ENCODE measurements at places on chromosomes 2 and 18.

DNA sequence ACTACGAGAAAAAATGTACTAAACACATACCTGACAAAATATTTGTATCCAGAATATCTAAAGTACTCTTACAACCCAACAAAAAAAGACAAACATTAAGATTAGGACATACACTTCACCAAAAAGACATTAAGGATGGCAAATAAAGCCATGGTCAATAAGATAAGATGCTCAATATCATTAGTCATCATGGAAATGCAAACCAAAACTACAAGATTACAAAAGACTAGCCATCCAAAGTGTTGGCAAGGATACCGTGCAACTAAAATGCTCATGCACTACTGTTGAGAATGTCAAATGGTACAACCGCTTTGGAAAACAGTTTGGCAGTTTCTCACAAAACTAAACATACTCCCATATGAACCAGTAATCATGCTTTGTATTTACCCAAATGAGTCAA lies 29.7 kb downstream of the MAP3K2 start:
- DNase-seq = no peak

DNA sequence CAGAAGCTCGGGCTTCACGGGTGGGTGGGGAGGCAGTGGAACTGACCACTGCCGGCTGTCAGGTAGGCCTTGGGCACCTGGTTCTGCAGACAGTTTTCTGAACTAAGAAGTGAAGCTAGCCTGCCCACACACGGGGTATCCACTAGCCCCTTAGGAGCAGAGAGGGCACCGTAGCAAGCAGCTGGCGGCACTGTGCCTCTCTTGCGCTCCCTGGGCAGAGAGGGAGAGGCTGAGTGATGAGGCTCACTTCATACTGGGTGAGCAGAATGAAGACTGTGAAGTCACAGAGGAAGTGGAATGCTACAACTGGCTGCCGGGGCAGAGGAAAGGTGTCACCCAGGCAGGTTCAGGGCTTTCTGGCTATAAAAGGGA lies 753 bp downstream of the ITPRIPL1 start:
- DNase-seq = peak; percentile 22

GRCh38 chr2:112688086-112688880 lies 32.5 kb upstream of the NT5DC4 start:
- no peak for DNase-seq

GRCh38 chr2:7943446-7943845 lies 738.4 kb upstream of the ID2 start:
- no peak for DNase-seq

- DNase-seq = no peak
Observed at GRCh38 chr2:201262718-201263117, 2.4 kb downstream of the CASP8 start.

- no peak for DNase-seq
Observed at GRCh38 chr2:231409776-231410175, 14.3 kb downstream of the B3GNT7 start.

- no peak for DNase-seq
Observed at GRCh38 chr2:28002181-28002580, 111.7 kb downstream of the BABAM2 start.

DNA sequence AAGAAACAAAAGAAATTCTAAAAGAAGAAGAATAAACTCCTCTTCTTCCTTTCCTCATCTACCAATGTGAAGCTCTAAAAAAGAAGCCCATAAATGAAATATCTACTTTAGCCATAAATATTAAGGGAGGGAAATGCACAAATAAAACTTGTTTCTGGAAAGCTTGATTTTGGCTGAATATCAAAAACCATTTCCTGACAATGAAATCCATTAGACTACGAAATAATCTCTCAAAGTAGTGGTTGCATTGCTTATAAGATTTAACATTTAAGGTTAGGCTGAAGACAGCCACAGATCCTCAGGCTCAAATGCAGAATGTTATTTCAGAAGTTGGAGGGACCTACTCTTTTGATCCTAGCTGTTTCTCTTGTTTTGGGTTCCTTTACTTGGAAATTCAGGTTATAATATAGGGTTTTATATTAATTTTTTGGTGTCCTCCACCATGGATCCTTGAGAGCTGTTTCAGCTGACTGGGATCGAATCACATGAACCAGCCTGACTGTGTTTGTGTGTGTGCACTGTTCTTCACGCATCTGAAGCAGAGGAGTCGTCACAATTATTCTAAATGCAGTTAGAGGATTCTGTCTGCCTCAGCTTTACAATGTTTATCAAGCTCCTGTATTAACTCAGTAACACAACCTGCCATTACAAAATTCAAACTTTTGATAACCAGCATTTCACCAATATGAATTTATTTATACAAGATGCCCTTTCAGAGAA lies 474.8 kb downstream of the ARHGAP15 start:
- DNase-seq = no peak

GRCh38 chr18:51038110-51038509 lies 8.1 kb downstream of the SMAD4 start:
- DNase-seq = no peak

- DNase-seq = no peak
Observed at GRCh38 chr18:62950246-62950645, 234.9 kb downstream of the PHLPP1 start.

- no peak for DNase-seq
Observed at GRCh38 chr2:158979772-158980171, 11.3 kb downstream of the TANC1 start.

DNA sequence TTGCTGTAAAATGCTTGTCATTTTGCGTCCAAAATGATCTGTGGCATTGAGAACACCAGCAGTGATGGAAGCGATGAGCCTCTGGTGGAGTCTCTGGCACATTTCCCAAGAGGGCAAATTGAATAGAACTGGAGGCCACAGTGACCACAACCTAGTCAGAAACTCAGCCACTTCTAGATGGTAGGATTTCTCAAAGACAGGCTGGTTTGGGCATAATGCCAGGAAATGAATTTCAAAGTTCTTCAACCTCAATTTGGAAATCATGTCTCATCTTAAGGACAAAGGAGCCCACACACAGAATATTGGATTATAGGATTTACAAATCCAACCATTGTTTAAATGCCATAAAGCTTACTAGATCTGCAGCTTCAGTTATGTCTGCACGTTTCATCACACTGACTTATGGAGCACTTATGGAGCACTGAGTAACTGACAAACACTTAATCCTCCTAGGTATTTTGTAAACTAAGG lies 132.1 kb downstream of the COL6A3 start:
- DNase-seq = no peak

DNA sequence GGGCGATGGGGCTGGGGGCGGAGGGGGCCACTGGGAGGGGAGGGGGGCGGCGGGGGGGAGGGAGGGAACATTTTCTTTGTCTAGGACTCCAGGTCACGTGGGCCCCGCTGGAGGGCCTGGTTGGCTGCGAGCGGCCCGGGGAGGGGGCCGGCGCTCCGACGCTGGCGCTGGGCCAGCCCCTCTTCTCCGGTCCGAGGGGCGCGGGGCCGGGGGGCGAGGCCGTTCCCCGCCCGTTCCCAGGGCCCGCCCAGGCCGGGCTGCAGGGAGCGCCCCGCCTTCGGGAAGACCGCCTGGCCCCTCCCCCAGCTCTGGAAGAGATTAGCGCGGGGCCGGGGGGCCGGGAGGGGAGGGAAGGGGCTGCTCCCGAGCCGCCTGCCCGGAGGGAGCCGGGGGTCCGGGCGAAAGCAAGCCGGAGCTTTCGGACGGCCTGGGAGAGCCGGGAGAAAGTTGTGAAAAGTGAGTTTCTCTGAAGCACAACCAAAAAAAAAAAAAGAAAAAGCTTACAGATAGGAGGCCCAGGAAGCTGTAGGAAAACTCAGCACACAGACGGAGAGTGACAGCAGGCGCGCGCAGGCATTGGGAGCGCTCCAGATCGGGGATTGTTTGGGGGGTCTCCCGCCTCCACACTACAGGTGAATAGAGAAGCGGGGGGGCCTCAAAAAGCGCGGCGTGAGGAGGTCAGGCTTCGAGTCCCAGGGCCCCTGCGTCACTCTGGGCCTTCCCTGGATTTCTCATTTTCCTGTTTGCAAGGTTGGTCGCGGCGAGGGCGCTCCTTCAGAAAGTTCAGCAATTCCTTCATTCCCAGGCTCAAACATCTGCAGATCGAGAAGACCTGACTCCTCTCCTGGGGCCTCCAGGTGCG lies 84.1 kb upstream of the POMC start:
- peak; percentile 57 for DNase-seq

- peak; percentile 65 for DNase-seq
Observed at GRCh38 chr18:79378536-79379250, 17.0 kb upstream of the NFATC1 start.

GRCh38 chr2:165371356-165371755 lies 98.1 kb upstream of the CSRNP3 start:
- DNase-seq = no peak

DNA sequence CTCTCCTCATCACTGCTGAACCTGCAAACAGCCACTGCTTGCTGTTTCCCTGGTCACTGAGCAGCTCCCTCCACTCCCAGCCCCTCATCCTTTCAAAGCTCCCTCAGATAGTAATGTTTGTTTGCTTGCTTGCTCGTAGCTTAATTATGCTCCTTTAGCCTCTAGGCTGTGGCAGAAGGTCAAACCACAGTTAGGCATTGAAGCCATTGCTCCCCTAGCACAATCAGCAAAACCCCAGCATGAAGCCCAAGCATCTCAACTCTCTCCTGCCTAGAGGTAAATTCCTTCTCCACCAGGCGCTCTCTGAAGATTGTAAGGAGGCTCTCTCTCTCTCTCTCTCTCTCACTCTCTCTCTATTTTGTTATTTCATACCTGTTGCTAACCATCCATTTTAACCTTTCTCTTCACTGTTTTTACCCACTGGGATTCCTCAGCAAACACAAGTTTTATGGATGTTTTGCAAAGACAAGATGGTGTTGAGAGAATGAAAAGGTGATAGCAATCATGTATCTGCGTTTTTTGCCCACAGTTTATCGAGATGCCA lies 135.9 kb upstream of the HNRNPA3 start:
- DNase-seq = no peak

GRCh38 chr18:22434973-22435608 lies 17.4 kb upstream of the CTAGE1 start:
- DNase-seq = no peak

GRCh38 chr2:27086724-27087593 lies at the start of gene KHK:
Gene KHK (plus strand): TSS chr2:27086772. CDS start chr2:27087260, 488 bp downstream.
- no peak for DNase-seq

DNA sequence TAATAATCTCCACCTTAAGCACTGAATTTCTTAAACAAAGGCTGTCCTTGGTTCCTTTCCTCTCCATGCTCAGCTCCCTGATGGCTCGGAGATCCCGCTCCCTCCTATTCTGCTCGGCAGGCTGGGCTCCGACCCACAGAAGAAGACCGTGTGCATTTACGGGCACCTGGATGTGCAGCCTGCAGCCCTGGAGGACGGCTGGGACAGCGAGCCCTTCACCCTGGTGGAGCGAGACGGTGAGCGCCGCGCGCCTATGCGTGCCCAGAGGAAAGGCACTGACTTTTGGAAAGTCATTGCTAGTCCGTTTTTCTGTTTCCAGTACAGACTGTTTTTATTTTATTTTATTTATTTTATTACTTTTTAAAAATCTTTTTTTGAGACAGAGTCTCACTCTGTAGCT lies 9.6 kb downstream of the CNDP2 start:
- DNase-seq = no peak

- no peak for DNase-seq
Observed at GRCh38 chr2:98219152-98219551, 127.1 kb upstream of the CNGA3 start.

DNA sequence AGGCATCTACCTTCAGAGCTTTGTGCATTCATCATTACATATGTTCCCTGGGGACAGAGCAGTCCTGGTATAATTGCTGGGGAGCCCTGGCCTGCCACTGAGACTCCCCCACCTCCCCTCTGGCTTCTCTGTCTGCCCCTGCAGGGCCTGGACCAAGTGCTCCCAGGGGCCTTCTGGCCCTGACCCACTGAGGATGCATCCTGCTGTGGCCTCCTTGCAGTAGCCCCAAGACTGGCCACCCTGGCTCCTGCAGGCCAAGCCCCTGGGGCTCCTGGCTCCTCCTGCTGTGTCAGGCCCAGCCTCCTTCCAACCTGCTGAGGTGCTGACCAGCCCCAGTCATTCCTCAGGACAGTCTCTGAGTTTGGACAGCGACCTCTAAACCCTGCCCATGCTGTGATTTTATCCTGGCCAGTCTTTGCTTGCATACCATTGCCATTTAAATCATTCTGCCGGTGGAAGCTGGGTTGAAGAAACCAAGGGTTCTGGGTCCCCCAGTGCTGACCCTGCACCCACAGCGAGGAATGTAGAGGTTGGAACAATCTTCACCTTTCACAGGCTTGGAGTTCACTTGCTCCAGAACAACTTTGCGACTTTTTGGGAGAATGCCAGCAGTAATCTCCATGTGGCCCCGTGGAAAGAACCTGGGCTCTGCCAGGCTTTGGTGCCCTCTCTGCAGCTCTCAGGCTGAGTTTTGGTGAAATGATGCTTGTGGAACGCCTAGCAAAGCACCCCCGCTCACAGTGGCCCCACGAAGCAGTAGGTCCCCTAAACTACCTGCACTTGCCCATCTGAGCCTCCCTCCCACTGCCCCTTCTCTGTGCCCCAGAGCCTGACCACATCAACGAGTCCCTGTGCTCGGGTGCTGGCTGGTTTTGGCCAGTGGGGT lies 167.3 kb upstream of the GLI2 start:
- DNase-seq = no peak
